ENCODE measurements at places on chromosomes 1 and 21. TPM values are rescaled to one million over a fixed set of nuclear protein-coding genes. Genes with fewer than 3 reads are reported as not detected.

Gene RGS13
- 0.22 TPM for total RNA-seq

Gene LRRC7
- total RNA-seq, result 42.4 TPM

Gene KRTAP7-1
- not detected for total RNA-seq

DNA sequence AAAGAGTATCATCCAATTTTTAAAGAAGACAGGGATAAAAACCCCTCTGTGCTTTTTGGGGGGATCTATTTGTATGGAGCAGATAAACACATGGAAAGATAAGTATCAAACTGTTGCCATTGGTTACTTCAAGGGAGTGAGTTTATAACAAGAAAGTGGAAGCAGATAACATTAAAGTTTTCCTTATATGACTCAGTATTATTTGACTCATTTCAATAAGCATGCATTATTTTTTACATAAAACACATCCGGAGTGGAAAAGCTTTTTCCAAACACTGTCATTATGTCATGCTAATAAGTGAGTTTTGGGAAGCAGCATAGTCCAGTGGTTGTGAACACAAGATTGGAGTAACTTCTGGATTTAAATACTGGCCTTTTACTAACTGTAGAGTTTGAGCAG is 452.2 kb downstream of the LTN1 start:
- no peak for DNase-seq

GRCh38 chr1:87131809-87132283 is 196.8 kb upstream of the LMO4 start:
- peak; percentile 93 for DNase-seq

Gene TESK2
- 14.3 TPM for total RNA-seq

DNA sequence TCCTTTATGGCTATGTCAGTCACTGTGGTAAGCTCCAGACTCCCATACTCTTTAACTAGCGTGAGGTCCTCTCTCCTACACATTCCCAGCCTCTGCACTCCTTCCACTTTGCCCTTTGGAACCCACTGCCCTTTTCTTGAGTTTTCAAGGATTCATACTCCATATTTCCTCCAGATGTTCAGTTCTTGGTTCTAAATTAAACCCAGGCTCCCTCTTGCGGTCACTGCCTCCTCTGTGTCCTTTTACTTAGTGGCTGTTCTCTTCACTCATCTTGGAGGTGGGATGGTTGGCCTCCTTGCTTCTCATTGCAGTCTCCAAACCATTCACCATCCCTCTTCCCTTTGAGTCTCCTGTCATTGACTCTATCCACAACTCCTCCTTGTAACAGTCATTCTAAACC is 208.1 kb downstream of the TGFB2 start:
- no peak for DNase-seq

GRCh38 chr1:118918230-118918939 is 69.8 kb downstream of the TBX15 start:
- DNase-seq, result no peak

- no peak for DNase-seq
These were observed 72.8 kb upstream of the ATP5PO start for GRCh38 chr21:33988237-33989017.

- DNase-seq, result no peak
These were observed 253.6 kb upstream of the IRF2BP2 start for GRCh38 chr1:234863551-234863971.

Gene VAV3
- 6.4 TPM for total RNA-seq

DNA sequence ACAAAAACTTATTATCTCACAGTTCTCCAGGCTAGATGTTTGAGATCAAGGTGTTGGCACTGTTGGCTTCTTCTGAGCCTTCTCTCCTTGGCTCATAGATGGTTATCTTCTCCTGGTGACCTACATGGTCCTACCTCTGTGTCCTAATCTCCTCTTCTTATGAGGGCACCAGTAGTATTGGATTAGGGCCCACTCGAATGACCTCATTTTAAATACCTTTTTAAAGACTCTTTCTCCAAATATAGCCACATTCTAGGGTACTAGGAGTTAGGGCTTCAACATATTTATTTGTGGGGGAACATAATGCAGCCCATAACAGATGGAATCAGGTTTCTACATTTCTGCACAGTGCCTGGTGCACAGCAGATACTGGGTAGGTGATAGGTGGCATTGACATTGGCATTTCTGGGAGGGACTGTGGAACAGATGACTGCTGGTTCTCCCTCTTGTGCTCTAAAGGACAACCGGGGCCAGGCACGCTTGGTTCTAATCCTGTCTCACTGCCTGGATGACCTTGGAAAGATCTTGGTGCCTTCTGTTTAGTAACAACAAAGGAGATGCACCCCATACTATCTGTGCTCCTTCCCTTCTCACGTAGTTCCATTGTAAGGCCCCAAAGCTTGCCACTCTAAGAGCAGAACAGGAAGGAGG is 140.3 kb downstream of the PLPP3 start:
- no peak for DNase-seq

Gene TADA1
- total RNA-seq, result 16.9 TPM

Gene ORC1
- total RNA-seq, result 0.45 TPM

Gene RPL11
- 1,008 TPM for total RNA-seq

DNA sequence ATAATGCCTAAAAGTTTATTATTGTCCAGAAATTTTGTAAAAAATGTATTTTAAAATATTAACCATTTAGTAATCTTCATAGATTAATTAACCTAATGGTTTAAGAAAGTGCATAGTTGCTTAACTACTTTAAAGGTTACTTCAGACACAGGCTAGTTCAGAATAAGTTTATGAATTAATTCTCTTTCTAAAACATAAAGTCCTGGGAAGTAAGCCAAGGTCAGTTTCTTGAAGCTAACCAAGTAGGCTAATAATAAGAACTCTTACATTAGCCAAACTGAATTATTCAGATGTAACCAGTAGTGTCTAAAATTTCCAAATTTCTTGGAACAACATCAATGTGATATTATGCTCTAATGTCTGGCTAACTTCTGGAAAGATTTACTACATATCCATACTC is 790.4 kb downstream of the NCAM2 start:
- no peak for DNase-seq

- no peak for DNase-seq
These were observed 11.1 kb downstream of the MTX1 start for GRCh38 chr1:155219592-155220031.

Gene SH2D1B
- total RNA-seq, result 0.53 TPM

GRCh38 chr1:219465212-219466093 is 147.5 kb downstream of the ZC3H11B start:
- no peak for DNase-seq

DNA sequence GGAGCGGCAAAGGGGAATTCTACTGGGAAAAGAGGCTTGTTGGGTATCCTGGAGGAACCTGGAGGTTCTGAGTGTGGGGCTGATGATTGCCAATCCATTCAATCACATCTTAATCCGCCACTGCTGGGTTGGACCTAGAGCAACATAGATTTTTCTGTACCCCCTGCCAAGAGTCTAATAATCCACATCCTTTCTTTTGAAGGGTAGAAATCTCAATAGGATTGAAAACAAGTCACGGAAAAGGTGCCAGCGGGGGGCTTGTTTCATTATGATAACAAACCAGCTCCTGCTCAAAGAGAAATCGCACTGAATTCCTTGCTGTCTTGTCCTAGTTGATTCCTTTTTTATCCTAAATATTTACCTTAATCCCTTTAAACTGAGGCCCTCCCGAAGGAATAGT is 528.5 kb downstream of the ADGRL2 start:
- no peak for DNase-seq

GRCh38 chr1:238119060-238119459 is 228.3 kb upstream of the ZP4 start:
- no peak for DNase-seq

Gene CASQ1
- total RNA-seq, result 1.1 TPM
